ENCODE measurements at places on chromosomes 3 and 15.

DNA sequence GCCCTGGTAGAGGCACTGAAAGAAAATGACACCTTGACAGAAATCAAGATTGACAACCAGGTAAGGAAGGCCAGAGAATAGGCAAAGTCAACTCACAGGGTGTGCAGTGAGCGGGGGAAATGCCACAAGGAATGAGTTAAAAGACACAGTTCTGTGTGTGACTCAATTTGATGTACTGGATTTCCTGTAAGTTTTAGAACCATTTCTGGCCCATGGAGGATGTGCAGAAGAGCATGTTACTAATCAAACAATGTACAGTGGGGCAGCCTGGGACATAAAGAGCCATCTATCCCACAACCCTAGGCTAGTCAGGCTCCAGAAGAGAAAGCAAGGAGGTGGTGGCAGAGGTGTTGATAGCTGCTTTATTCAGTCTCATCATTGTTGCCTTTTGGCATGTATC is 31.2 kb upstream of the TMOD3 start:
- DNase-seq: no peak

DNA sequence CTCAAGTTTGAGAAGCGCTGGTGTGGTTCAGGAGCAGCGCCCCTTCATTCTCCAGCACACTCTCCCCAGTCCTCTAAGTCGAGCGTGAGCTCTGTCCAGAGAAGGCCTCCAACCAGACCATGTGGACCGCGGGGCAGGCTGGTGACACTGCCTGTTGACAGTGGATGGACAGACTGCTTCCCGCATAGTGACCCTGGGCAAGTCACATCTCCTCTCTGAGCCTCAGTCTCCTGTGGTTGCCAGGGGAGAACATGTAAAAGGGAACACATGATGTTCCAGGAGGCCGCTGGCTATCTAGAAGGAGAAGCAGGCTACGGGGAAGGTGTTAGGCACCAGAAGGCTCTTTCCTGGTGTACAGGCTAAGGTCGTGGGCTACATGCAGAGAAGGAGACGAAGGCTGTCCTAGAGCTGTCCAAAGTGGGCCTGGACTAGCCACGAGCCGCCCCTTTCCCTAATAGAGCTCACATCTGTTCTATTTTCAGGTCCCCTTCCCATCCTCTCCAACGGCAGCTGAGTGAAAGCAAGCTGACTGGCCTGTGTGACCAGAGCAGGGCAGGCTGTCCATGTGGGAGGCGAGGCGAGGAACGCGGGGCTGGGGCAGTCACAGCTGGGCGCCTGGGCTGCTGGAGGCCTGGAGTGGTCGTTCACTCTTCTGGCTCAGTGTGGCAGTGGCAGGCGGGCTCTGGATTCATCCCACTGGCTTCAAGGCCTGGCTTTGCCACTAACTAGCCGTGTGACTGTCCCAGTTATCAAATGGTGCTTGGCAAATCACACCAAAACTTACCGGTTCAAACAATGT is 11.1 kb downstream of the ISG20 start:
- no peak for DNase-seq

DNA sequence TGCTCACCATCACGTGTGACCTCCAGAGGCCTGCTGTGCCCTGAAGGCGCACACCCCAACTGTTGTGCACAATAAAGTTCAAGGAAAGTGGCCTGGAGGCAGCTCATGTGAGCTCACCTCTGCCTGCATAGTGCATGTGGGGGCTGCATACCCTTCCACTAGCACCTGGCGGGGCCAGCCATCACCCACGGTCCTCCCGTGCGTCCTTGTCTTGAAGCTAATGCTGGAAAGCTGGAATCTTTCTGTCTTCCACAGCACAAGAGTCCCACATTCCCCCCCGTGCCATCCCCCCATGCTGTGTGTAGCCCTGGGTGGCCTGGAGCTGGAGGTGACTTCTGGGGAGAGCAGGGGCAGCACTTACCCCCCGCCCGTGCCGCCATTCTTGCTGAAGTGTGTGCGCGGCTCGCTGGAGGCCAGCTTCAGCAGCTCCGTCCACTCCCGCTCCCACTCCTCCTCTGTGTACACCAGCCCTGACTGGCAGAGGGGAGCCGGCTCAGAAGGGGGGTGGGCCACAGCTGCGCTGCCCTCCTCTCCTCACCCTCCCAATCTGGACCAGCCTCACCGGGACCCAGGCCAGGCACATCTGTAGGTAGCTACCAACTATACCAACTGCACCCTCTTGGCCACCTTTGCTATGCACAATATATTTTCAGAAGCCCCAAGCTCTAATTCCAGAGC is 199.5 kb downstream of the KLF13 start:
- no peak for DNase-seq

DNA sequence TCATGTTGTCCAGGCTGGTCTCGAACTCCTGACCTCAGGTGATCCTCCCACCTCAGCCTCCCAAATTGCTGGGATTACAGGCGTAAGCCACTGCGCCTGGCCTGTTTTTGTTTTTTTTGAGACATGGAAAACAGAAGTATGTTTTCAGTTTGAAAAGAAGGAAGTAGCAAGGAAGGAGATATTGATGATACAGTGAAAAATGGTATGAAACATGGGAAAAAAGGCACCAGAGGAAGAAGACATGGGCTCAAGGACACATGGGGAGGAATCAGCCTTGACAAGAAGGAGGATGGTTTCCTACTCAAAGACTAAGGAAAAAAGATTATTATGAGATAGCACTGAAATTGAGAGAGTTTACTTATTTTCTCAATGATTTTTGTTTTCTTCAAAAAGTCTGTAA is 30.7 kb downstream of the FMN1 start:
- no peak for DNase-seq

GRCh38 chr3:152870027-152870426 is 35.1 kb downstream of the P2RY1 start:
- DNase-seq: no peak

GRCh38 chr3:108221393-108221792 is 831 bp downstream of the IFT57 start:
- DNase-seq: no peak

GRCh38 chr15:66269326-66270090 is 16.0 kb upstream of the MEGF11 start:
- DNase-seq: no peak

DNA sequence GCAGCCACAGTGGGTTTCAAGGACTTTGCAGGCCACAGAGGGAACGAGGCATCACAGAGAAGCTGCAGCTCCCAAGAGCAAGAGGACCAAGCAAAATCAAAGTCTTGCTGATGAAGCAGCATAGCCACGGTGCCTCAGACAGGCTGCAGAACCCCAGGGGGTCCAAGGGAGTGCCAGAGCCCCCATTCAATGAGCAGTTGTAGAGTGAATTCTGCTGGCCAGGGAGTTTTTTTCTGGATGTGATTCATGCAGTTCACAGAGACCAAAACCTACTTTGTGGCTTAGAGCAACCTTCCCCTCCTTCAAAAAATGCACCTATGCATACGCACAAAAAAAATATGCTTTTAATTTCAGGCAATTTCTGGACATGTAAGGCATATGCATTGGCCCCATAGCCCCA is 409.0 kb downstream of the VPS13C start:
- no peak for DNase-seq

- DNase-seq: no peak
Measured at GRCh38 chr15:75682181-75683135, 30.2 kb downstream of the CSPG4 start.

GRCh38 chr15:85649372-85649771 is 145.4 kb downstream of the KLHL25 start:
- no peak for DNase-seq

- no peak for DNase-seq
Measured at GRCh38 chr3:9047452-9048346, 84.4 kb upstream of the RAD18 start.

DNA sequence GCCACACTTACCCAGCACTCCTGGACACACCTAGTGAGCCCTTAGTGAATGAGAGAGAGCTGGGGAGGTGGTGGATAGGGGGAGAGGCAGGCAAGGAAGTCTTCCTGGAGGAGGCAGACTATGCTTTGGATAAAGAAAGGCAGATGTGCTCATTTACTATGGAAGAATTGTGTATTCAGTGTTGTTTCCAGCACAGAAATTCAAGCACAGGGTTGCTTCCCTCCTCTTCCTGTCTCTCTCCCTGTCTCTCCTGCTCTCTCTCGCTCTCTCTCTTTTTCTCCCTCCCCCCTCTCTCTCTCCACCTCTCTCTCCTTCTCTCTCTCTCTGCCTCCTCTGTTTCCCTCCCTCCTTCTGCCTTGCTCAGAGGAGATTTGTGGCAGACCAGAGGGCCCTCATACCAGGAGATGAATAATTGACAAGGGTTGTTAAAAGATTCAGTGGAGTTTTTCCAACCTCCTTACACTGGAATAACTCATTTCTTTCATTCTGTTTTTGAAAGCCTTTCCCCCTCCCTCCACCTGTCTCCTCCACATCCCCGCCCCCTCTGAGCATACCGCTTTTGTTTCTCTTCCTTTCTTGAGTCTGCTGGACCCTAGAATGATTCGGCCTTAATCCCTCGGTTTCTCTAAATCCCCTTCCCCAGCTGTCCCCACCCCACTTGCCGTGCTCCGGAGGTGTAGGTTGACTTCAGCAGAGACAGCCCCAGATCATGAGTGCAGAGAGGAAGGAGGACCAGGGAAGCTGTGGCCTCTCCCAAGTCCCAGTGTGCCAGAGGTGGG is 65.6 kb downstream of the CCDC33 start:
- no peak for DNase-seq

DNA sequence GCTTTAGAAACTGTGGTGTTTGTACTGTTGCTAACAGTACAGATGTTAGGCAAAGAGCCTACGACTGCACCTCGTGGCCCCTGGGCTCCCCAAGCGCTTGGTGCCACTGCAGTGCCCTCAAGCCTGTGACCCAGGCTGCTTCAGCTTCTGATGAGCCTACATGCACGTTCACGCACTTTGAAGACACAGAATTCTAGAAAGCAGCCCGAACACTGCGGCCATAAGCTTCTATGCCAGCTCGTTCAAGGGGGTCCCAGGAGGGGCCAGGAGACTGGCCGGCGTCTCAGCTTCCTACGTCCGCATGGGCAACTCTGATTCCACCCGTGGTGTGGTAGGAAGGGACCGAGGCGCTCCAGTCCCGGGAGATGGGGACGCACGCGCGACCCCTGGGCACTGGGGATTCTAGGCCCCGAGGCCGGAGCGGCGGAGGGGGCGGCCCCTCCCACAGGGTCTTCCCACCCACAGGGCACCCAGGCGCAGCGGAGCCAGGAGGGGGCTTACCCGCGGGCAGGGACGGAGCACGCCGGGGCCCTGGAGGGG is 653 bp downstream of the MYO5C start:
- DNase-seq: no peak

DNA sequence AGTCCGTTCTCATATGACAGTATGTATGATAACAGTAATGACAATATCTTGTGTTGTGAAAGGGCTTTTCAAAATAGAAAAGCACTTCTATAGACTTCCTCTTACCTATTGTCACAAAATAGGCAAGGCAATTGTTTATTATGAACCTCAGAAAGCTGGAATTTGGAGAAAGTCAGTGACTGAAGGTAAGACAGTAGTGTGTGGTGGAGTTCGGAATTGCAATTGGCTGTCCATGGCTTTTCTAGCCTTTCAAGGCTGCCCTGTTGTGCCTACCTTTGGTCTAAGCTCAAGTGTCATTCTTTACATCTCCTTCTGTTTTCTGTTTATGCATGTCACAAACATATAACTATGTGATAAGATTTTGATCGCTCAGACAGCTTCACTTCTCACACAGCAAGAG is 219.3 kb upstream of the NR2E3 start:
- no peak for DNase-seq

DNA sequence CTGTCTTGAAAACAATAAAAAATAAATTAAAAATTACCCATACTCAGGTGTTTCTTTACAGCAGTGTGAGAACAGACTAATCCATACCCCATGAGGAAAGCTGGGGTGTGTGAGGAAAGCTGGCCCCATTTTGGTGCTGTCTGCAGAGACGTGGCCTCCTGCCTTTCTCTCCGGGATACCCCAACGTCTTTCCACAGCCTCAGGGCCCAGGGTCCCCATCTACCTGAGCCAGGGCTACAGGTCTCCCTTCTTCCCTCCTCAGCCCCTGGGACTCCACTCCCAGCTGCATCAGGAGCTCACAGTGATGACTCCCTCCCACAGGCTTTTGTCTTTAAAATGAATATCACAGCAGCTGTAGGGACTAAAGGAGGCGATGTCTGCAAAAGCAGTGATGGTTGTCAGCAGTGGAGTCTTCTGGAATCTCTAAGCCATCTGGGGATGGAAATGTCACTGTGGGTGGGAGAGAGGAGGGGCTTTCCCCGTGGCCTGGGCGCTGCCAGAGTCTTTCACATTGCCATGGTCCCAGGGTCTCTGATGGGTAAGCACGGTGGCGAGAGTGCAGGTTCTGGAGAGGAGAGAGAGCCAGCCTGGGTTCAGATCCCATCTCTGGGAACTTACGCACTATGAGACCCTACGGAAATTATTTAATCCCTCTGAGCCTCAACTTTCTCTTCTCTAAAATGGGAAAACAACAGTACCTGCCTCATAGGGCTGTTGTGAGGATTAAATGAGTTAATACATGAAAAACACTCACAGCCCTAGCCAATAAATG is 259.3 kb downstream of the PLCL2 start:
- no peak for DNase-seq

DNA sequence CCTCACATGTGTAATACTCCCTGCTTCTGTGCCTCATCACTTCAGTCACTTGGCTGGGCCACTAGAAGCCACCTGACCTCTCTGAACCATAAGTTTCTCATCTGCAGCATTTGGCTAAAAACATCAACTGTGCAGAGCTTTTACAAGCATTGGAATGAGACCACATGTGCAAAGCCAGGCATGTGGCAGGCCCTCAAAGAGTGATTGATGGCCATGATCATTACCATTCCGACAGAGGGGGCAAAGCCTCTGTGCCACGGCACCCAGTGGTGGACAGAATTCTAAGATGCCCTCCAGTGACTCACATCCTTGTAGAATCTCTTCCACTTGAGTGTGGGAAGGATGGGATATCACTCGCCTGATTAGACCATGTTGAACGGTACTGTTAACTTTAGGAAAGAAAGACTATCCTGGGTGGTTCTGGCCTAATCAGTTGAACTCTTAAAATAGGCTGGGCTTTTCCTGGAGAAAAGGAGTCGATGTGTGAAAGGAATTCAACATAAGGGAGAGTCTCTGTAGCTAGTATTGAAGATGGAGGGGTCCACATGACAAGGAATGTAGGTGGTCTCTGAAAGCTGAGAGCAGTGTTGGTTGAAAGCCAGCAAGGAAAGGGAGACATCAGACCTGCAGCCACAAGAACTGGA is 13.5 kb downstream of the CDCP1 start:
- DNase-seq: no peak

DNA sequence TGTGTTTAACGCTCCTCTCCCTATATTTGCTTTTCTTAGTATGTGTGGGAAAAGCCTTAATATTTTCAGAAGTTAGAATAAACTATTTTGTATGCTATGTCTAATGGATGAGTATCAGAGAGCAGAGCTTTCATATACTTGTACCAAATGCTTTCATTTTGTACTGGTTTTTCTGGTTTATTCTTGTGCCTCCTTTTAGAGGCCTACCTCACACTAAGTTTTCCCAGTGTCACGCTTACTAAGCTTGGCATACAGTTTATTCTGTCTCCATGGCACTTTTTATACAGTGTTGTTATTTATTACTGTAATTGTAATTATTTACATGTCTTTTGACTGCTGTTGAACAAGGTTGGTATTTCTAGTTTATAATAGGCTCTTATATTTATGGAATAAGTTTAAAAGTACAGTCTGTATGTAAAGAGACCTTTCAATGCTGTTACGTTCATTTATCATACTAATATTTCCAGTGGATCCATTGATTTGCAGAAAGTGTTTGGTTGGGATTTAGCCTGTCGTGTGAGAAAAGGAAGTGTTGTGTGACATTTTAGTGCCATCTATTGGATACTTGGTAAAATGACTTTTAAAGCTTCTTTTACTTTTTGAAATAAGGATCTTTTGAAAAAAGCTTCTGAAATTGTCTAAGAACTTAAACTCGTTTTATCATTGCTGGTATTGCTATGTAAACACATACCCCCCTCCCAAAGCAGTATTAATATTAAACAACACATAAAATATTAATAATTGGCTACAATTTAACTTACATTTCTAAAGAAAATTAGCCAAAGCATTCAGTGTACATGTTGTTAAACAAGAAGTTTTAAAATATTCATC is 5.2 kb upstream of the EBLN2 start:
- no peak for DNase-seq

Measured in activated naive CD8-positive, alpha-beta T cell treated with anti-CD3 and anti-CD28 coated beads, Interleukin-2, amount 50 U/mL, for 16 hours (primary cell).